ENCODE measurements at places on chromosomes 6 and 20. TPM values are rescaled to one million over a fixed set of nuclear protein-coding genes. Genes with fewer than 3 reads are reported as not detected.

Gene KIAA1755
- total RNA-seq, result 20.2 TPM

- H3K4me3 ChIP-seq, result no peak overlapping the region
- H3K27me3 ChIP-seq, result peaks cover 5% of the 10 kb centered on the region
- no peak for DNase-seq
- no peaks in the 10 kb centered on the region for H3K36me3 ChIP-seq
- no peak overlapping the region for H3K27ac ChIP-seq
- H3K4me1 ChIP-seq, result peaks cover 8% of the 10 kb centered on the region
Observed at GRCh38 chr6:41624621-41625380, 13.5 kb upstream of the MDFI start.

Gene ARMC12
- not detected for total RNA-seq

- H3K27me3 ChIP-seq, result no peaks in the 10 kb centered on the region
- no peak overlapping the region for H3K27ac ChIP-seq
- peaks cover 35% of the 10 kb centered on the region for H3K4me1 ChIP-seq
Observed at GRCh38 chr6:73513496-73513854, 7.4 kb downstream of the EEF1A1 start.

Gene RIPPLY2
- total RNA-seq, result not detected
